Activated T-helper 9 cell treated with anti-CD3 and anti-CD28 coated beads, Interleukin-2, amount 50 U/mL, for 16 hours (primary cell): ENCODE measurements at places on chromosomes 6 and 20.

GRCh38 chr20:36399147-36399968, 93.2 kb downstream of the DLGAP4 start:
- no peak for DNase-seq

DNA sequence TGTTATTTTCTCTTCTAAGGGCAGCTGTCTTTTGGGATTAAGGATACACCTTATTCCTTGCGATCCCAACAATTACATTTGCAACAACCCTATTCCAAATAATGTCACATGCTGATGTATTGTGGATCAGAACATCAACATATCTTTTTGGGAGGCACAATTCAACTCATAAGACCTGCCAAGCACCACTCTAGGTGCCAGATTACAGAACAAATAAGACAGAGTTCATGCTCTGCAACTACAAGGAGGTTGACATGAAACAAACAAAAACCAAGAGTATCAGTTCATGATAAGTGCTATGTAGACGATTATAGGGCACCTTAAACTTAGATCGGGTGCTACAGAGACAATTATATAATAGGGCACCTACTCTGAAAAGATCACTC, 203.2 kb upstream of the SGK1 start:
- no peak for DNase-seq

- DNase-seq = no peak
Observed at GRCh38 chr6:129586815-129587214, 123.2 kb downstream of the ARHGAP18 start.

- no peak for DNase-seq
Observed at GRCh38 chr6:131251590-131252199, 116.4 kb downstream of the AKAP7 start.

DNA sequence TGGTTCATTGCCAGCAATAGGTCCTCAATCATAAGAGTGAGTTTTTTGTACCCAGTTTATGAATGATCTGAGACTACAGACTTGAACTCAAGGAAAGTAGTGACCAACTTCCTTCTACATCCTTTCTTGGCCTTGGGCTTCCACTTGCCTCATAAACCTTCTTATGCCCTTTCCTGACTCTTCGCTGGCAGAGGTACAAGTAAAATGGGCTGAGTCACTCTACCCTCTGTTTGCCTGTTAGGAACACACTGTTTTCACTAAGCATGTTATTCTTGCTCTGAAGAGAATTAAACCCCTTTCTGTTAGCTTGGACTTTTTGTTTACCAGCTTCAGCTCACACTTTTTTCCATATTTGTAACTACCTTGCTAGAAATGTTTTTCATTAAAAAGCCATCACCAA, 74.4 kb downstream of the PKHD1 start:
- no peak for DNase-seq

DNA sequence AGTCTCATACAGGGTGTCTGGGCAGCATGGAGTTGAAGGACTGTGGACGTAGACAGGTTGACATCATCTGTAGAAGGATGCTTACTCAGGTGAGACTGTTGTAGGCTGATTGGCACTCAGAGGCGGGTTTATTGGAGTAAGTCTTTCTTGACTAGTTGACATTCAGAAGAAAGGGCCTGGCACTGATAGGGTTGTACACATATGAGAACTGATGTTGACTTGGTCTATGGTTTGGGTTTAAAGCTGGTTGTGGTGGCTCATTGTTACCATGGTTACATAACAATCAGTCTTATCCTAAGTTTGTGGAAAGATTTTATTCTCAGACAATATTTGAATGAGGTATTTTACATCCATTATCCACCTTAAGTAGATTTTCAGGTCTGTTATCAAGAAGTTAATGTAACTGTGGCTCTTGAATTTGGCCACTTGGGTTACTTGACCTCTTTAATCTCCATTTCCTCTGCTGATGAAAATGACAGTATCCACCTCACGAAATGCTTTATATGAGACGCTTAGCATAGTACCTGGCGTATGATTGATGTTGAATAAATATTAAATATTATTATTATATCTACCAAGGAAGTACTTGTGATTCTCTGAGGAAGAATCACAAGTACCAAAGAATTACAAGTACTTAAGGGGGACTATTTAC, 109.3 kb downstream of the DNAH8 start:
- no peak for DNase-seq

GRCh38 chr20:50049442-50050026, 63.4 kb downstream of the UBE2V1 start:
- no peak for DNase-seq

- DNase-seq = no peak
Observed at GRCh38 chr6:816510-817084, 123.7 kb upstream of the EXOC2 start.

- no peak for DNase-seq
Observed at GRCh38 chr6:134257516-134257915, 60.4 kb downstream of the SGK1 start.

DNA sequence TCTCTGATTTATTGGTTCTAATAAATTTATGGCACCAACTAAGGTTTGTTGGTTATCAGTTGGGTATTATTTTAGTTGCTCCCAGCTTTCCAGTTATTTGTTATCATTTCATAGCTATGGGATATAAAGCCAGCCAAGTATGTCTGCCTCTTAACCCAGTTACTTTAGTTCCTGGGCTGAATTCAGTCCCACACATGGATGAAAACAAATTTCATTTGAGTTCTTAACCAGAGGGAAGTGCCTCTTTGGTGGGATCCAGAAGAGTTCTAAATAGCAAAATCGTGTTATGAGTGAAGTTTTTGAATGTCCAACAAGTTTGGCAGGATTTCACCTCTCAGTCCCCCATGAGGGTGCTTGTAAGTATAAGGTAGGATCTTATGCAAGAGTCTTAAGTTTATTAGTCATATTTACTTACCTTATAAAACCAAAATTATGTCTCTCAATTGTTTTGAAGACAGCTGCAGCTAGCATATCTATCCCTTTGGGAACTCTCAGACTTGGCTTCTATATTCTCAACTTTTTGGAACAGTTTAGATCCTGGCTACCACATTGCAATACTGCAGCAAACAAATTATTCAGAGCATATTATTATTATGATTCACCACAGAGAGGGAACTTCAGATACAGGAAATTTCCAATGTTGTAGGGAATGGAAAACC, 683.6 kb downstream of the BCKDHB start:
- no peak for DNase-seq

- DNase-seq = no peak
Observed at GRCh38 chr6:89360415-89360999, 8.0 kb upstream of the UBE2J1 start.

GRCh38 chr6:128259029-128259724, 261.2 kb downstream of the PTPRK start:
- DNase-seq = no peak

GRCh38 chr6:104240865-104241264, 618.9 kb downstream of the HACE1 start:
- DNase-seq = no peak

GRCh38 chr6:107668743-107669474, 155.2 kb downstream of the SCML4 start:
- DNase-seq = no peak

GRCh38 chr20:5282561-5282960, 34.2 kb downstream of the PROKR2 start:
- DNase-seq = no peak

DNA sequence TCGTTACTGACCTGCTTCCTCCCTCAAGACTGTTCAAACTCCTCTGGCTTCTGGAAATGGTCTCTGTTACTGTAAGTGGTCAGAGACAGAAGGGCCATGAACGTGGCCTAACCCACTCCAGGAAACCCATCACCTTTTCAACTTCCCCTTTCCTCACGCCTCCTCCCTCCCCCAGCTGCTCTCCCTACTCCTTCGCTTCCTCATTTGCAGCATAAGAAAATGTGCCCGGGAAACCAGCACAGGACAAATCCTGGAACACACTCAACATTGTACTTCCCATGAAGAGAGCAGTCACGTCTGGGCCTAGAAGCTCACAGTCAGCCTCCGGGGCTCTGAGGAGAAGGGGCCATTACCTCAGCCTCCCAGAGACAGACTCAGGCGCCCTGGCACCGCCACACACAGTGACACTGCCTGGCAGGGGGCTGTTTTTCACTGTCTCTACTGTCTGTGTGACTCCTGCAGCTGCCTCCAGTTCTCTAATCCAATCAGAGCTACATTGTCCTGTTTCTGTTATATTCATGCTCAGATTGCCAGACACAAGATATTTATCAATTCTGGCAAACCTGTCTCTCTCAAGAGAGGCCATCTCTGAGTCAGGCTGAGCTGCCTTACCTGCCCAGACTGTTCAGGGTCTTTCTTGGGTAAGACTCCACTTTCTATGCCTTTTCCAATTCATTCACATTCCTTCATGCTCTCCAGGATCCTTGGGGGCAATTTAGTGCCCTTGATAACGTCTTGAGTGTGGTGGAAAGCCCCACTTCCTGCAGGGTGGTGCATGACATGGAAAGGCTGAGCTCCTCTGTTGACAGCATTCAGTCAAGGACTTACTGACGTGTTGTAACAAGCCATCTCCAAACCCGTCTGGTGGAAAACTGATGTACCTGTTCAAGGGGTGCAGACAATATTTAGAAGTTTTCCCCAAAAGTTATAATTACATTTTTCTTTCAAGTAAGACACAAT, 242.2 kb downstream of the HIVEP2 start:
- no peak for DNase-seq

GRCh38 chr6:95387845-95388244, 189.5 kb upstream of the MANEA start:
- DNase-seq = no peak

- no peak for DNase-seq
Observed at GRCh38 chr20:19937218-19937617, 79.9 kb upstream of the NAA20 start.

GRCh38 chr6:140236732-140237131, 862.3 kb upstream of the CITED2 start:
- no peak for DNase-seq

GRCh38 chr6:132011582-132011981, 60.4 kb upstream of the CCN2 start:
- no peak for DNase-seq

DNA sequence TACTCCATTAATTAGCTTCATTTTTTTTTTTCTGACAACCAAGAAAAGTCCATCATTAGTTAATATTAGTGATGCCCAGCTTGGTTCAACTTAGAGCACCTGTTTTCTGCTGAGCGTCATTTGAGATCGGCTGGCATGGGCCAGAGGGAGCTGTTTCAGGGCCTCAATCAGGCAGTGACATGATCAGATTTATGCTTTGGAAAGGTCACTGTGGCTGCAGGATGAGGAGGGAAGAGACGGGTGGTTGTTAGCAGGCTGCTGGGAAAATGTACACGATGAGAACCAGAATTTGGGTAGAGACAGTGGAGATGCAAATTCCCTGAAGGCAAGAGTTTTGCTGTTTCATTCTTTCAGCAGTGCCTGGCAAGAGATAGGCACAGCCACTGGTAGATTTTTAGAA, 4.4 kb upstream of the STX16 start:
- DNase-seq = no peak

GRCh38 chr6:158377860-158378259, 65.6 kb downstream of the TULP4 start:
- no peak for DNase-seq

DNA sequence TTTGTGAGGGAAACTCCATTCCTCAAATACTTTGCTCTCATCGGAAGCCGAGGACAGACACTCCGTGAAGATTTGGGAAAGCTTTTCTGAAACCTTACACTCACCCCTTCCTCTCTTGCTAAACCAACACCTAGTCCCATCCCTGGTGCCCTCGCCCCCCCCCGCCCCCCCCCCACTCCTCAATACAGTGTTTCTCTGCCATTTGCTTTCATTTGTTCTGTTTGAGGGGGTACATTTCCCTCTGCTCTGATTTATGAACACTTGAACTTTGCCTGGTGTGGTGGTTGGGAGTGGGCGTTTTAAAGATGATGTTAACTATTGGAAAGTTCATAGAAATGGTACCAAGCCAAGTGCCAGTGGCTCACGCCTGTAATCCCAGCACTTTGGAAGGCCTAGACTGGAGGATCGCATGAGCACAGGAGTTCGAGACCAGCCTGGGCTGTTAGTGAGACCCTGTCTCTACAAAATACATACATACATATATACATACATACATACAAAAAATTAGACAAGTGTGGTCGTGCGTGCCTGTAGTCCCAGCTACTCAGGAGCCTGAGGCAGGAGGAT, 1.1 kb downstream of the RAB32 start:
- DNase-seq = no peak

DNA sequence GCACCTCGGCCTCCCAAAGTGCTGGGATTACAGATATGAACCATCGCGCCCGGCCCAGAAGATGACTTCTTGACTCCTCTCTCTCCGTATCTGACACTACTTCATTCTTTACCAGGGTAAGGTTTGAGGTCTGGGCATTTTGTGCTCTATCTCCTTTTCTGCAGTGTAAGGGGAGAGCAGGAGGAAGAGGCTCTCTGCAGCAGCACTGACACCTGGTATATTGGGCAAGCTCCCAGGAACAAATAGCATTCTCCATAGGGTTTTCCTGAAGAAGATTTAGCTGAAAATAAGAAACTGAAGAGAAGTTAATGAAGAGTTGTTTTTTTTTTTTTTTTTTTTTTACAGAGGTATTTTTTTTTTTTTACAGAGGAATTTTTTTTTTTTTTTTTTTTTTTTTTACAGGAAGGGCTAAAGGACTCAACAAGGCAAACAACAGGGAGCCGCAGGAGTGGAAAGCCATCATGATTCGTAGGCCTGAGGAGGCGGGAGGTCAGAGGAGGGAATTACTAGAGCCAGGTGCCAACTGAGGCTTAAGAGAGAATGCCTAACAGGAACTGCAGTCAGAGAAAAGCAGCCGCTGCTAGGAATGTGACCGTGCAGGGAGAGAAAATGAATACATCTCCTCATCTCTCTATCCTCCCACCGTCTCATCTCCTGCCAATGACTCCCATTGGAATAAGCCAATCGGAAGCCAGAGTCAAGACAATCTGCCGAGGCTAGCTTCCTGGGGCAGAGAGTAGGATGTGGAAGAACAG, 34.7 kb upstream of the ADGRF4 start:
- no peak for DNase-seq

DNA sequence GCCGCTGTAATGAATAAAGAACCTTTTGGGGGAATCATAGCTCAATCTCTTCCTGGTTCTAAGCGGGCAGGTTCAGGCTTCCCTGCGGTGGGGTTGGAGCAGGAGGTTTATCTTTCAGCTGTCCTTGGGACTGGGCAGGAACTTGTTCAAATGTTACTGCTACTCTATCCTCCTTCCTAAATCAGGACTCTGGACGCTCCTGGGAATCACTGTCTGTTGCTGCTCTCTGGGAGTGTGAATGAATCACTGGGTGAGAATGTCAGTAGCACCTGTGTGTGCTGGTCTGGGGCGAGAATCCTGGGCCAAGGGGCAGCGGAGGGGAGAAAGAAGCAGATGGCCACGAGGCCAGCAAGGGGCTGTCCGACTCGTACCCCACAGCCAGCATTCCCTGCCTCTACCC, 65.4 kb upstream of the ZNFX1 start:
- no peak for DNase-seq

DNA sequence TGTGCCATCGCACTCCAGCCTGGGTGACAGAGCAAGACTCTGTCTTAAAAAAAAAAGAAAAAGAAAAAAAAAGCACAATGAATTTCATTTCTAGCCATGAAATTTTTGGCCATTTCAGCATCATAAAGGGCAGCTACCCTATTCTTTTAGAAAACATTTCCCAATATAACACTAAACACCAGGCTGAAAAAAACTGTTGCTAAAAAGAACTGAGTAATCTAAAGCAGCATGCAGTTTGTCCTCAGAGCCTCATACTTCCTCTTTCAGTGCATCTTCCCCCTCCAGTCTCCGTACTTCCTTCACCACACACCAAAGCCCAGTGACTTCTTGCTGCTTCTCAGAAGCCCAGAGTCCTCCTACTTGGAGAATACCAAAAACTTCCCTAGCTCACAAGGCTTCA, 5.6 kb upstream of the IFNGR1 start:
- no peak for DNase-seq
